ENCODE measurements at places on chromosomes 12 and 14.

DNA sequence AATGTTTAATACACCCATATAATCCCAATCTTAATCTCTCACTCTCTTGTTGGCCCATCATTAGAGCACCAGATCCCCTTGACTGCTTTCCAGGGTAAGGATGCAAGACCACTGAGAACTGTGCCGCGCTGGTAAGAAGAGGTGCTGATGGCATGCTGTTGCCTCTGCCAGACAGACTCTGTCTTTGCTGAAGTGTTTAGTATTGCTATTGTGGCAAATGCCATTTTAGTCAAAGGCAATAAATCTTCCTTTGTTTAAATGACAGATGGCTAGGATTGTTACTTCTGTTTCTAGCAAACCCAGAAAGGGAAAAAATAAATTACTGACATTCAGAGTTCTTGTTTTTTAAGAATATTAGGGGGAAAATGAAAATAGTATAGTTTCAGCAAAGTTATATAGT, 152.3 kb downstream of the MON2 start:
- DNase-seq, result no peak

DNA sequence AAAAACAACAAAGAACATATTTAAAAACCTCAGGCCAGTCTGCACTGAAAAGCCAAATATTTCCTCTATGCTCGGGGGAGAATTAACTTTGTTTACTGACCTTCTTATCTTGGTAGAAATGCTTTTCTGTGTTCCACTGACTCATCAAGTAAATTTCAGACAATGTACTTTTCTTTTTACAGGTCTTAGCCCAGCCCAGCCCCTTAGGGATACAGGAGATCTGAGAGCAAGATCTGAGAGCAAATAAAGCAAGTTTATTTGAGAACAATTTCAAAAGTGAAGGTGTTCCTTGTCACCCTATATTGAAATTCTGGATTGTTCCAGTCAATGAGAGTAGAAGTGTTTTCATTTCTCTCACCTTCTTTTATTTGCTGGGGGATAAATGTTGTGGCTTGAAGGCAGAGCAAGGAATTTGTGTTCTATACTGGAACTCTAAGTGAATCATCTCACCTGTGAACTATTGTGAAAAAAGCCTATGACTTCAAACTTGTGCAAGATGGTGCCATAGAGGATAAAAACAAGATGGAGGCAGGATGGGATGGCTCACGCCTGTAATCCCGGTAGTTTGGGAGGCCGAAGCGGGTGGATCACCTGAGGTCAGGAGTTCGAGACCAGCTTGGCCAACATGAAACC, 7.9 kb upstream of the GPRC5A start:
- peak; percentile 73 for DNase-seq

- DNase-seq, result peak; percentile 69
Observed at GRCh38 chr14:103296007-103296406, 38.0 kb upstream of the EIF5 start.

- peak; percentile 83 for DNase-seq
Observed at GRCh38 chr12:75660107-75660530, 148.7 kb upstream of the KRR1 start.

GRCh38 chr12:6268484-6269157, 41.9 kb upstream of the PLEKHG6 start:
- no peak for DNase-seq

DNA sequence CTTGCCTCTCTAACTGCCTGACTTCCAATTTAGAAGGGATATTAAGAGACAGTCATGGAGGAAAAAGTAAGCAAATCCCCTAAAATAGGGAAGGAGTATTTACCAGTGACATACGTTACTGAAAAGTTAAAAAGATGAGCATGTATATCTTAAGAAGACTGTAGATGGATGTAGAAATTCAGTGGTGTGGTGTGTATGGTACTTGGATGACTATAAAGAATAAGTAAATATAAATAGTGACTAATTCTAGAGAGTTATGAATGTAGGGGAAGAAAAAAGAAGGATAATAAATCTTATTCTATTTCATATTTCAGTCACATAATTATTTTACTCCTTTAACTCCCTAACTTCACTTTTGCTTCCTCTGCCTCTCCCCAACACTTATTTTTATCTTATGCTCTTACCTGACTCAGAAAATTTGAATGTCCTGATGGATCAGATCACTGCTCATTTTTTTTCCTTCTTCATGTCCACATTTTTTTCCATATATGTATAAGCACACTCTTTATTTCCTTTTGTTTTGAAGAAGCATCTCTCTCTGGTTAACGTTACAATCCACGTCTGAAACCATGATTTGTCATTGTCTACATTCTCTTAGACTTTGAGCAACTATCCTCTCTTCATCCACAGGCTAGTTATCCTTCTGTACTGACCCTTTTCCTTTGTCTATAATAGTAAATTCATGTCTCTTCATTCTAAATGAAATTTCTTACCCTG, 422.7 kb upstream of the SYT1 start:
- DNase-seq, result no peak

Measured in EH (cell line).